ENCODE measurements at places on chromosomes 5 and 9.

GRCh38 chr5:95669540-95669939 lies 13.3 kb downstream of the SPATA9 start:
- no peak for DNase-seq

- no peak for DNase-seq
Observed at GRCh38 chr9:127407492-127407843, 10.5 kb downstream of the SLC2A8 start.

DNA sequence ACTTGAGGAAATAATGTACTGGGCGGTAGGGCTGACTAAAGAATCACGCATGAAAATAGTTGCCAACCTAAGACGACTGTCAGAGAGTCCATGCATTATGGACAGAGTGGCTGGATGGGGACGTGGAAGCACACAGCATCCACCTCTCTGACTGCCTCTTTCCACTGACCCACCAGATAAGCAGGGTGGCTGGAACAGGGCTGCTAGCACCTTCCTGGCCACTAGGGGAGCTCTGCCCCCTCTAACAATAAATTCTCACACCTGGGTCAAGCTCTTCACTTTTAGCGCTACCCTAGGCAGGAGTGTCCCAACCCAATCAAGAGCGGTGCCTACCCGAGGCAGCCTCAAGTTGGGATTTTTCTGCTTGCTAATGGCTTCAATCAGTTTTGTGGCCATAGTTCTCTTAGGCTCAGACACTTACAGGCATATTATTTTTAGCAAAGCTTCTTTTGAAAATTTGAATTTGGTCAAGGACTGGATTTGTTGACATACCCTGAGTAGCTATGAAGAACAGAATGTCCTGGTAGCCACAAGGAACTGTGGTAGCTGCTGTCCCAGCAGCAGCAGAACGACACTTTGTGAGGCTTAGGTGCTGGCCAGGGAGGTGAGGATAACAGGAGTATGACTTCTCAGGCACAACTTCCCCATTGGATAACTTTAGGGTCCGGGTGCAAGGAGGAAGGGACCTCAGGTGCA lies 6.9 kb upstream of the TPM2 start:
- peak; percentile 70 for DNase-seq

DNA sequence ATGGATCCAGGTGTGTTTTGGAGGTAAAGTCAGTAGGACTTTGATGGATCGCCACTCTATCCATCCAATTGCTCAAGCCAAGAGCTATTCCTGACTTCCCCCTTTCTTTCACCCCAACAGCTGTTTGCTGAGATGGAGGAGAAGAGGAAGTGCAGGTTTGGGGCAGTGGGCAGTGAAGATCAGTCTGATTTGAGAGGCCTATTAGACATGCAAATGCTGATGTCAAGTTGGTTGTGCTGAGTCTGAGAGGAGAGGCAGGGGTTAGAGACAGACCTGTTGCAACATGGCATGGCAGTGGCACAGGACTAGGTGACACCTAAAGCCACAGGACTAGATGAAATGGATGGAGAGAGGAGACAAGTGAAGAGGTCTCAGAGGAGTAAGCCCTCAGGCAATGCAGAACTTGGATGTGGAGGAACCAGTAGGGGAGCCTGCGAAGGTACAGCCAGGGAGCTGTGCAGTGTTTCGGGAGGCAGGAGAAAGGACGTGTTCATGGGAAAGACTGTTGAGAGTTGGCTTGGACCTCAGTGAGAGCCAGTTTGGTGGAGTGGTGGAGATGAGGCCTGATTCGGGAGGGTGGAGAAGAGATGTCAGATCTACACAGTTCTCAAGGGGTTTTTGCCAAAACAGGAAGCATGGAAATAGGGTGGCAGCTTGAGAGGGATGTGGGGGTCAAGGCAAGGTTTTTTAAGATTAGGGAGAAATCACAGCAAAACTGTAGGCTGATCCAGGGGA lies 175.0 kb downstream of the MACROH2A1 start:
- no peak for DNase-seq

DNA sequence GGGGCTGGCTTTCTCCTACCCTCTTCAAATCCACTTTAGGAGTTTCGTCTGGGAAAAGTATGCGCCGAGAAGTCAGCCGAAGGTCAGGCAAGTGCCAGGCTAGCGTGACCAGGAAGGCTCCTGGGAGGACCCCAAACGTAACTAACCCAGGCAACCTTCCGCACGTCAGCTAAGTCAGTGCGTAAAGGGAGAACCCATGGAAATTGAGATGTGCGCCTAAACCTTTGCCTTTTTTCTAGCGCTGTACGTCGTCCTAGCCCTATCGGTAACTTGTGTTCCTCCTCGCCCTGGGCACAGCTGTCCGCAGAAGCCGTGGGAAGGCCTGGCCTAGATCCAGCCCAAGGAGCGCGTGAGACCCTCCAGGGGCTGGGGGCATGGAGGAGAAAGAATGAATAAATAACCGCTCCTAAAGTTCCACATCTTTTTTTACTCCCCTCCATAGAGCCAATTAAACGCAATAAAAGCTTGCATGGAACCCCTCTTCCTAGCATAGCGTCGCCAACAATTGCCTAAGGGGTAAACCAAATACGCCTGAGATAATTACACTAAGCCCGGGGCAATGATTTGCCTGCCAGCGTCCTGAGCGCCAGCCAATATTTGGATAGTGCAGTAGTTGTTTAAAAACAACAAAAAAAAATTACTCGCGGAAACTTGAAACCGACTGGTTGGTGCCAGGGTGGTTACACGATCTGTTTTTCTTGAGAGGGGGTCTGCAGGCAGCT lies 4.0 kb upstream of the FOXB2 start:
- no peak for DNase-seq

- no peak for DNase-seq
Observed at GRCh38 chr9:444528-444927, 229.9 kb downstream of the DOCK8 start.

GRCh38 chr5:2242539-2242938 lies 359.8 kb upstream of the IRX4 start:
- no peak for DNase-seq

DNA sequence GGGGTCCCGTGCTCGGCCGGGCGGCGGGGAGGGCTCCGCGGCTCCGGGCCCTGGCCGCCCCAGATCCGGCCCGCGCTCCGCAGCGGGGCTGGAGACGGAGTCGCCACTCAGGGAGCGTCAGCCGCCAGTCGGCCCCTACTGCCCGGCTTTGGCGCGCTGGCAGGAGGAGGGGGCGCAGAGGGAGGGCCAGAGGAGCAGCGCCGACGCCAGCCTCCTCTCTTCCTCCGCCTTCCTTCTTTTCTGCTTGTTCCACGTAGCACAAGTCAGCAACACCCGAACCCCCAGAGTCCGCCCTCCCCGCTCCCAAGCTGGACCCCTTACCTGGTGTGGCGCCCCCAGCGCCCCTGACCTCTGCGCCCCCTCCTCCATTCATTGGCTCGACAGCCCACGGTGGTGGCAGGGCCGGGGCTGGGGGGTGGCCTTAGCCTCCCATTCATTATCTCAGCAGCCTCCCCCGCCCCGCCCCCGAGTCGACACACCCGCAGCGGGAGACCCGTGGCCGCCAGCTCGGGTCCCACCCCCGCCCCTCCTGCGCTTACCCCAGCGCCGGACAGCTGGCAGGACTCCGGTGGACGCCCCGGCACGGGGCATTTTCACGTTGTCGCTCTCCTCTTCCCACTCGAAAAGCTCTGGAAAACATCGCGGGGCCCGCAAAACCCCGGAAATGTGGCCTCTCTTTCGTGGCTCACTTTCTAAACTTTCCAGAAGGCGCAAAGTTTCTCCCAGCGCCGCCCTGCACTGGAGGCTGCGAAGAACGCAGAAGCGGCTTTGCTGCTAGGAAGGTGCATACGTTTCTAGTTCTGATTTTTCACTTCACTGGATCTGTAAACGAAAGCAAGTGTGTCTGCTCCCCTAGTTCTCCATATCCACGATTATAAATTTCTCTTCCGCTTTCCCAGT lies at the start of gene LPAR1:
LPAR1 (minus strand) TSS at position 140 of the 900 bp plus-strand sequence. CDS start 66,353 bp downstream, outside the sequence.
- DNase-seq = peak; percentile 5

GRCh38 chr5:11182441-11183080 lies 421.5 kb upstream of the DAP start:
- no peak for DNase-seq

- DNase-seq = no peak
Observed at GRCh38 chr9:81112627-81113452, 576.5 kb downstream of the TLE1 start.

- no peak for DNase-seq
Observed at GRCh38 chr9:88380118-88380517, 8.1 kb upstream of the SPIN1 start.

GRCh38 chr5:68378204-68378820 lies 162.8 kb downstream of the PIK3R1 start:
- no peak for DNase-seq

DNA sequence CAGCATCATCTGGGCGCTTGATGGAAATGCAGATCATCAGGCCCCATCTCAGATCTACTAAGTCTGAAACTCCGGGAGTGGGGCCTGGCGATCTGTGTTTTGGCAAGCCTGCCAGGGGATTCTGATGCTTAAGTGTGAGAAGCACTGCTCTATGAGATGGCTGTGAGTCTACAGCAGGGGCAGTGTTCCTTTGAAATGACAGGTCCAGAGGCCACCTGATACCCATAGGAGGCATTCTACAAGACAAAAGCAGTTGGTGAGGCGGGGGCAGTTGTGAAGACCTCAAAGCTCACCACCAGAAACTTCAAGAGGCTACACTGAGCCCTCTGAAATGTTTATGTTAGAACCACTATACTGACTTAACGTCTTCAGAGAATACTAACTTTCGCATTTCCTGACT lies 86.9 kb upstream of the SPATA31D4 start:
- DNase-seq = no peak

DNA sequence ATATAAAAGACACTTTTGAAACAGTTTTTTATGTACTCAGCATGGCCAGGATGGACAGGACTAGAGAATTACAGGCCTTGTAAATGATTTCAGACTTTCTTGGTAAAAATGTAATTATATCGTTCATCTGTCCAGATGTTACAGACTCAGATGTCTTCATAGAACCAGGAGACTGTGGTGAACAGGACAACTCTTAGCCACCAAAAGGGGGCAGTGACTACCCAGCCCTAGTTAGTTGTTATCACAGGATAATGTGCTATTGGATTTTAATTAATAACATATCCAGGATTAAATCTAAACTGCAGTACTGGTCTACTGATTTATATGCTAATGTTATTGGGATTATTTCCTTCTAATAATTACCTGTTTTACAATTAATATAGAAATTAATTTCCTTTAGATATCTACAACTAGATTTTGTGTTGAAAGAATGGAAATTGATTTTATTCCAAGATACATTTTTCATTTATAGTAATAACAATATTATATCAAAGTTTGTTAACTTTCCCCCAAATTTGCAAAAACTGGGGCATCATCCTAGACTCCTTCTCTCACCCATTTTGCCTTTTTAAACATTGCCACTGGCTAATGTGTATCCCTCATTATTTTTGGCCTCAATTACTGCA lies 99.4 kb downstream of the MTREX start:
- no peak for DNase-seq

DNA sequence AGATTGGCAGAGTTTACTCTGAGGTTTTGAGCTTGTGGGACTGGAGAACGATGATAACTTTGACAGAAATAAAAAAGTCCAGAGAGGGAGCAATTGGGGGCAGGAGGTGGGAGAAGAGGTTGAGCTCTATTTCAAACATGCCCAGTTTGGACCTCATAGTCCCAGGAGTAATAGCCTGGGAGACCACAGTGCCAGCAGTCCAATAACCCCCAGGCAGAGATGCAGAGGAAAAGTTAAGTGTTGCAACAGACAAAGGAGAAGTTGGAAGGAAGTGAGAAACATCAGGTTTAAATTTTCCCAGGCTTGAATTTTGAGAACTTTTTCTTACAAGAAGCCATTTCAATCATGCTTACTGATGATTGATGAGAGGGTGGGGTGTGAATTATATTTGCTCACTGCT lies 117.0 kb upstream of the GHR start:
- DNase-seq = no peak

DNA sequence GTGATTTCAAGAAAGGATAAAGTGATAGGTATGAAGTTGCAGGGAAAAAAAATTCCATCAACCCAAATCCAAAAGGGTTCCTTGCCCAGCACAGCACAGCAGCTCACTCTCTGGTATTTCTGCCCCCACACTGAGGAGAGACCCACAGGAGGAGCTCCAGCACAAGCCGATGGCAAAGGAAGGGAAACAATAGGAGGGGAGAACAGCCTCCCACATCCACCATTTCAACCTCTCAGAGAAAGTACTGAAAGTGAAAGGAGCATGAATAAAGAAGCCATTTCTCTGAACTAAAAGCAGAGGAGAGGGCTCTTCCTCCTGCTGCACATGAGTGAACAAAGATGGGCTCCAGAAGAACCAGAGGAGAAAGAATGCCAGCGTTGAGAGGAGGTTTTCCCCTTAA lies 54.9 kb upstream of the ZSWIM6 start:
- no peak for DNase-seq

DNA sequence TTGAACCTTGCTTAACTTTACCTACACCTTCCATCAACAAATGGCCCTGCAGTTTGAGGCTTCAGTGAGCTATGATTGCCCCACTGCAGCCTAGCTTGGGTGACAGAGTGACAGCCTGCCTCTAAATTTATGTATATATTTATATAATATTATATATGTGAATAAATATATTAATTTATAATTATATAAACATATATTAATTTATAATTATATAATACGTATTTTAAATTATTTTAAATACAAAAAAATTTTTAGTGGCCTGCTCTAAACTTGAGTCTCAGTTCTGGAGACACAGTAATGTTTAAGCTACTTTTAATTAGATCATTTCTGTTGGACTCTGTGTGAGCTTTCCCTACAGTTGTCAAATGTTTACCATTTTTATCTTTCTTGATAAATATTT lies 9.3 kb upstream of the SHC3 start:
- no peak for DNase-seq

DNA sequence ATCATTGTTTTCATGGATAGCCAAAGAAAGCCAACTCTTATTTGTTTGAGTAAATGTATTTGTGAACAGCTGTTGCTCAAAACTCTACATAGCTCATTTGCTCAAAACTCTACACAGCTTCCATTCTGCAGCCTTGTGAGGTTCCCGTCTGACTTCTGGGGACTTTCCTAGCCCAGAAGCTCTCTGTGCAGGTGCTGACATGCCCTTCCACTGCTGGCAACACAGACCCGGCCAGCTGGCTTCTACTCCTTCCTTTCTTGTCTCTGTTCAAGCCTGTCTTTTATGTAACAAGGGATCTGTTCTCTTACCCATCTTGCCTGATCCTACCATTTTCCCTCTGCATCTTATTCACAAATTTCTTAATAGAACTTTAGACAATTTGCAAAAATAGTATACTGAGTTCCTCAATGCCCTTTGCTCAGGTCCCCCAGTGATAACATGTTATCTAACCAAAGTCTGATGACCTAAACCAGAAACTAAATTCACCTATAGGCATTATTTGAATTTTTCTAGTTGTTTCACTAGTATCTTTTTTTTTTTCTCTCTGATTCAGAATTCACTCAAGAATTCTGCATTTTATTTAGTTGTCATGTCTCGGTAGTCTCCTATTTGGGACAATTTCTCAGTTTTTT lies 556.5 kb upstream of the SEMA6A start:
- DNase-seq = no peak

GRCh38 chr5:106094839-106095238 lies 1575.9 kb downstream of the EFNA5 start:
- no peak for DNase-seq

- DNase-seq = no peak
Observed at GRCh38 chr5:124883681-124884080, 137.2 kb upstream of the ZNF608 start.

Data from stimulated activated naive CD8-positive, alpha-beta T cell treated with anti-CD3 and anti-CD28 coated beads, Interleukin-15, Interleukin-2, amounts not matched to agents 100 U/mL and 50 U/mL, for 24 hours (primary cell).